ENCODE measurements at places on chromosomes 2 and 18.

- DNase-seq, result no peak
Observed at GRCh38 chr2:108589372-108589771, 55.1 kb downstream of the LIMS1 start.

- no peak for DNase-seq
Observed at GRCh38 chr2:234309431-234309830, 187.4 kb downstream of the ARL4C start.

DNA sequence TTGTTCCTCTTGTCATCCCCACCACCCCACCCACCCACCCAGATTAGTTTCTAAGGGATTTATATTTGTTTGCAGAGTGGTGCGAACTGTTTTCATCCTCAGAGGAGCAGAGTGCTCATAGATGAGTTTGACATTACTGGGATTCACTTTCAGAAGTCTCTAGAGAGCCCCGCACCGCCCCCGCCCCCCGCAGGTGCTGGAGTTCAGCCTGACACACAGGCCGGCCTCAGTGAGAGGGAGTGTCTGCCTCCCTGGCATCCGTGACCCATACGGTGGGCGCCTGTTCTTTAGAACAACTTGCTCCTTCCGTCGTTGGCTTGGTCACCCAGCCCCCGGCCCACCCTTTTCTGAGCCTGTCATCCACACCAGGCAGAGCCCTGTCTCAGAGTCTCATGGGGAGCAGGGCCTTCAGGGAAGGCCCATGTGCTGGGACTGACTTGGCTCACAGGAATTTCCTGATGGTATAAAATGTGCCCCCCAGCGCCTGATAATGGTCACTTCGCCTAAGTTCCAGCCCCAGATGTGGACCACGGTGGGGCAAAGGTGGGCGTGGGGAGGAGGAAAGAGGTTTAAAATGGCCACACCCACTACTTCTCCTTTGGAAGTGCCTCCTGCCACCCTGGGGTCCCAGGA lies 44.3 kb downstream of the HPCAL1 start:
- no peak for DNase-seq

- DNase-seq, result no peak
Observed at GRCh38 chr2:105244451-105244850, 2.9 kb downstream of the GPR45 start.

GRCh38 chr2:27356056-27356381 lies 545 bp downstream of the GTF3C2 start:
- DNase-seq, result peak; percentile 84

- DNase-seq, result no peak
Observed at GRCh38 chr2:6934758-6935651, 17.8 kb downstream of the RNF144A start.

DNA sequence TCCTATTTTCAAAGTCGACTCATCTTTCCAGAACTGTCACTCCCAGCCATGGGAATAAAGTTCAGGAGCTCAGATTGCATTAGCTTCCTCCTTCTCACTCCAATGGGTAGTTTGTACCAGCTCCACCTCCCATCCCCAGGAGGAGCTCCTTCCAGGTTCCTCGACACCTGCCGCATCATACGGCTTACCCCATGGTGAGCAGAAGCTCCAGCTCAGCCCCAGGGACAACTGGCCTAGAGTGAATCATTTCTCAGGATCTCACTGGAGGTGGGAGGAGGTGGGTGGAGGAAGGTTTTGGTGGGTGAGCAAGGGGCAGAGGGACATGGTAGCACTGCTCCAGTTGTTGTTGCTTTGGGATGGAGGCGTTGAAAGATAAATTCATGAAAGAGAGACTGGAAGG lies 196.3 kb upstream of the PKDCC start:
- no peak for DNase-seq

DNA sequence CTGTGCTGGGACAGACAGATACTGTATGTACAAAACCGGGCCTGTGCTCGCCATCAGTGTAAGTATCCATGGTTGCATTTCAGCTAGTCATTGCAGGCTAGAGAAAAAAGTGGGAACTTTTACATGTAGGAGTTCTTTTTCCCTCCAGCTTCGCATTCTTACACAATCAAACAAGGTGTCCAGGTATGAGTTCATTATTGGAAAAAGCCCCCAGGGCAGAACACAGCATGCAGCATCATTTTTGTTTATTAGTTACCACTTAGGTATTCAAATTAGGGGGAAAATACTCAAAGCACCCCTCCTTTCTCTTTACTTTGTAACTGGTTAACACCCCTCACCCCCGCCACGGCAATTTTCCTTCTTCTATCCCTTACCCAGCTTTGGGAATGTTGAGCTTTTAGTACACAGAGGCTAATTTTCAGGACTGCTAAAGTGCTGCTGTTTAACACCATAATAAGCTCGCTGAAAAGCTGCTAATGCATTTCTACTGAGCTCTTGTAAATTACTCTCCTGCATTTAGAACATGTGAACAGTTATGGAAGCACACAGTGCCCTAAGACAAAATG lies 13.6 kb downstream of the UPP2 start:
- peak; percentile 1 for DNase-seq

- DNase-seq, result no peak
Observed at GRCh38 chr2:188333751-188334524, 42.3 kb downstream of the GULP1 start.

- DNase-seq, result no peak
Observed at GRCh38 chr2:85318222-85319074, 9.3 kb downstream of the TGOLN2 start.

DNA sequence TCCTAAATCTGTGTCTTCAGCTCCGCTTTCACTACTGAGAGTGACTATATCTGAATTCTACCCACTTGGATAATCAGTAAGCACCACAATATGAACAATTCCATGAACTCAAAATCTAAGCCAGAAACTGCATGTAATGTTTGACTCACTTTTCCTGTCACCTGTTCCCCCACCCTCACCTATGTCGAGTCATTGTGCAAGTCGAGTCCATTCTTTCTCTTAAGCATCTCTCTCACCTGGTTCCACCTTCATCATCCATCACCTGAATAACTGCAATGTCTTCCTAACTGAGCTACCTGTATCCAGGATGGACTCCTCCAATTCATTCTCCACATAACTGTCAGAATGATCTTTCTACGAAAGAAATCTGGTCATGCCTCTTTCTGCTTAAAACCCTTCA lies 58.2 kb downstream of the PPP1R1C start:
- DNase-seq, result no peak

GRCh38 chr2:234836271-234836670 lies 115.5 kb upstream of the SH3BP4 start:
- DNase-seq, result no peak

GRCh38 chr2:183242937-183243336 lies 118.7 kb downstream of the NUP35 start:
- peak; percentile 24 for DNase-seq

- no peak for DNase-seq
Observed at GRCh38 chr2:39511605-39512433, 74.7 kb upstream of the MAP4K3 start.

DNA sequence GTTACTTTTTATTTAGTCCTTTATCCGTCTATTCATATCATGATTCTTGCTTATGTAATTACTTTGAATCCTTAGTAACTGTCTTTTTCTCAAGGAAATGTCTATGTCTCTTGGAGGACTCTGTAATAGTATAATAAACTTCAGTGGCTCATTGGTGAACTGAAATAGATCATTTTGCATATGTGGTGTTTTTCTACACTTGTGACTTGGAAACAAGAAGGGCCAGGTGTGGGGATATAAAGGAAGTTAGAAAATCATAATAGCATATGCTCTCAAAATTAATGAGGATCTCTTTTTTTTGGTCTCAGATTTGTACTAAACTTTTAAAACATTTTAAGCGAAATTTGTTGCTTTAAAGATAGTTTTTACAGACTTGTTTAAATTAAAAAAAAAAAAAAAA lies 453.0 kb upstream of the CDH20 start:
- no peak for DNase-seq

- DNase-seq, result no peak
Observed at GRCh38 chr2:150376553-150377335, 110.7 kb downstream of the RND3 start.

- DNase-seq, result no peak
Observed at GRCh38 chr2:179712825-179713224, 148.6 kb downstream of the ZNF385B start.

DNA sequence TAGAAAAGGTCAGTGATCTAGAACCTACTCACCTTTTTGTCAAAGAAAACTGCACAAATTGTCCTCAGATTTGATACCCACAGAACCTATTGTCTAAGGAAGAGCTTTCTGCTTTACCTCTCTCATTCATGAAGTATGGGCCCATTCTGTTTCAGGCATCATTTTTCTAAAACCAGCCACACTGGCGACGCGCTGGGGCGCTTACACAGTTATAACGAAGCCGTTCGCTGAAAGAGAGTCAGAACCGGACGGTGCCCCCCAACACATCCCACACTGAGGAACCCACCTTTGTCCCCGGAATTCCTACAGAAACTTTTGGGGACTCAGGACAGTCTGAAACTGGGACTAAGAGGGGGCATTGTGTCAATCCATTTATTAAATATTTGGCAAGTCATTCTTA lies 206.3 kb upstream of the HAAO start:
- no peak for DNase-seq

DNA sequence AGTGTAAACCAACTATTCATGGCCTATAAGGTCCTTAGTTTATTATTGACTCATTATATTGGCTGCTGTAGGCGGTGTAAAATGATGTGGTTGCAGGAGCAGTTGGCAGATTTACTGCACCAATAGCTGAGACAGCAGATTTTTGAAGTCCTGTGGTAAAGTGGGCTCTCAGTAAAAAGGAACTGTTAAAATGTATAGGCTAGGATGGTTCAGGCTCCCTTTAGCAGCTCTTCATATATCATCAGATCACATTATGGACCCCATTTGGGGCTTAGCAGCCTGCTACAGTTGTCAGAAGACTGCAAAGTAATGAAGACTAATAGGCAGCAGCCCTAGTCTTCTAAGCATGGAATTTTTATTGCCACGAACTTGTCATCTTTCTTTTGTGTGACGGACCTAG lies 27.8 kb downstream of the MTX2 start:
- peak; percentile 63 for DNase-seq

GRCh38 chr2:168348076-168348475 lies 100.7 kb upstream of the STK39 start:
- DNase-seq, result no peak

GRCh38 chr18:45437366-45437765 lies 177.9 kb upstream of the SLC14A2 start:
- DNase-seq, result no peak

DNA sequence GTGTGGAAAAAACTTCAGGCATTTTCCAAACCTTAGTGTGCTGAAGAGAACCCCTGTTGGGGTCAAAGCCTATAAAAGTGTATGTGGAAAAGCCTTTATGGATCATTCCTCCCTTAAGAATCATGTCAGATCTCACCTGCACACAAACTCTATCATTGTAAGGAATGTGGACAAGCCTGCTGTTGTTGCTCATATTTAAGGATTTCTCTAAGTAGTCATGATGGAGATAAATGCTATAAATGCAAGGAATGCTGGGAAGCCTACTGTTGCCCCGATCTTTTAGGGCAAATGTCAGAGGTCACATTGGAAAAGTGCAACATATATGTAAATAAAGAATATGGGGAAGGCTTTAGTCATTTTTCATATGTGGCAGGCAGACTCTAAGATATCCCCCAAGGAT lies 129.5 kb downstream of the ICOS start:
- DNase-seq, result no peak

GRCh38 chr2:220181165-220181564 lies 553.7 kb downstream of the SLC4A3 start:
- DNase-seq, result no peak

All from NCI-H1417 (cell line).